ENCODE measurements at places on chromosomes 1 and 21.

GRCh38 chr1:114345930-114346479 is 165.0 kb downstream of the TRIM33 start:
- DNase-seq = no peak

DNA sequence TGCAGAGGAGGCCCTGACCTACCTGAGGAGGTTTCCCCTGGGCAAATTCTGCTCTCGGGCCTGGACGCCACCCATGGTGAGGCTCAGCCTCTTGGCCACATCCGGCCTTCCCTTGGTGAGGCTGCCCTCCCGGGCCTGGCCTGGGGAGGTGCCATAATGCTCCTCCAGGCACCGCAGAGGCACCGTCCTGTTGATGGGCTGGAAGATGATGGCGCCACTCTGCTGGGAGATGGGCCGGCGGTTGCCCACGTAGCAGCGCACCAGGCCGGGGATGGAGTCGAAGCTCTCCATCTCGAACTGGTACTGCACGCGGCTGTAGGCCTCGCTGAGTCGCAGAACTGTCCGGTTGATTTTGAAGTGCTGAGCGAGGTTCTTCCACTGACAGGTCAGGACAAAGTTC is 92.7 kb downstream of the BCAR3 start:
- DNase-seq = no peak

- DNase-seq = no peak
Observed at GRCh38 chr1:63790989-63791388, 17.2 kb downstream of the ROR1 start.

GRCh38 chr1:161207173-161207572 is 5.0 kb downstream of the NDUFS2 start:
- DNase-seq = no peak

DNA sequence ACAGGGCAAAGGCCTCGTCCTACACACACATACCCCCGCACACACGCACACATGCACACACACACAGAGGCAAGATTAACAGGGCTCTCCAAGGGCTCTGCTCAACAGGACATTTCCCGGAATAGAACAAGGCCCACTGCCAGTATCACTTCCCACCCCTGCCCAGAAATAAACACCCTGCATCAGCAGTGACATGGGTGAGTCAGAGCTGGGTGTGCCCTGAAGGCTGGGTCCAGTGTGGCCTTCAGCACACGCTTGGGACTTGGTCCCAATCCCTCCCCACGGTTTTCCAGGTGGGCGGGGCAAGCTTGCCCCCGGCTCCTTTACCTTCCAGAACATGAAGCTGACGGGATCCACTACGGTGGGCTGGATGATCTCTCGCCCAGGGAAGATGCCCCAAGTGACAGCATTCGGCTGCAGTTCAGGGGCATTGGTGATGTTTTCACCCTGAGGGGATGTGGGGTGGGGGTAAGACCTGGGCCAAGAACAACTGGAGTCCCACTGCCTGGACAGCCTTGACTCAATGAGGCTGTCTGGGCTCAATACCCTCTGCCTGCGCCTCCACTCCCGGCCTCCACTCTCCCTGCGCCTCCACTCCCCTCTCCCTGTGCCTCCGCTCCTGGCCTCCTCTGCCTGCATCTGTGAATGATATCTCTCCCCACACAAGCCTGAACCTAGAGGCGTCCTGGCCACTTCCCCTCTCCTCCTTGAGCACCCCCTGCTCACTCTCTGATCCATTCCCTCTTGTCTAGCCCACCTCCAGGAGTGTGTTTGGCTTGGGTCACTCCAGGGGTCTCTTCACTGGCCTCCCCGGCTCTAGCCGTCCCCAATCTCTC is 14.7 kb downstream of the MTHFR start:
- no peak for DNase-seq

GRCh38 chr1:178189814-178190213 is 95.9 kb downstream of the RASAL2 start:
- no peak for DNase-seq

GRCh38 chr21:8998946-8999681 is 1522.3 kb upstream of the TPTE start:
- no peak for DNase-seq

- peak; percentile 14 for DNase-seq
Observed at GRCh38 chr1:63122079-63122478, 200.3 kb upstream of the FOXD3 start.

DNA sequence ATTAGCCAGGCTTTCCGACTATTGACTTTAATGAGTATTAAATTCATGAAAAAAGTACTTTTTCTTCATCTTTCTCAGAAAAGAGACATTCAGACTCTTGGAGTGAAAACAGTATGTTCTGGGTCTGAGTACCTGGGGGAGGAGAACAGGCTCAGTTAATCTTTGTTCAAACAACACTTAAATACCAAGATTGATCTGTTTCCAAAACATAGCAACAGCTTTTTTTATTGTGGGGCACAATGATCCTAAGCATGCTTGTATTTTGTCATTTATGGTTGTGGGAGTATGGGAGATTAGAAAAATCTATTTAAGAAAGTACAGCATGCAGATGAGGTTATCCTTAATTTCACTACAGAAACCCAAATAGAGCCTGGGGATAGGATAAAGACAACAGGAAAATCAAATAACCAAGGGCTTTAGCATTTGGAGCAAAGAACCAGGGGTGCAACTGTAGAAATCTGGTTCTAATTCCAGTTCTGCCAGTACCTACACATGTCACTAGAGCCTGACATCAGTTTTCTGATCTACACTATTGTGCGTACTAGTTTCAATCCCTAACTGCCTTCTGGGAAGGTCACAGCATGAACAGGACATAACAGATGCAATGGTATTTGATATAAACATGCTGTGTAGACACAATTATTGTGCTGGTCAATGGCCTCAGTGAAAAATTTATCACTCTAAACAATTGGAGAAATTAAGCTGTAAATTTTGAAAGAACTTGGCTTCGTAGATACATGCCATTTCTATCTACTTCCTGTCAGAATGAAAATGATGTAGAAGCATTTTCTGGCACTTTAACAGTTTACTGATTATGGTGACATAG is 91.2 kb downstream of the KCNK1 start:
- DNase-seq = no peak

DNA sequence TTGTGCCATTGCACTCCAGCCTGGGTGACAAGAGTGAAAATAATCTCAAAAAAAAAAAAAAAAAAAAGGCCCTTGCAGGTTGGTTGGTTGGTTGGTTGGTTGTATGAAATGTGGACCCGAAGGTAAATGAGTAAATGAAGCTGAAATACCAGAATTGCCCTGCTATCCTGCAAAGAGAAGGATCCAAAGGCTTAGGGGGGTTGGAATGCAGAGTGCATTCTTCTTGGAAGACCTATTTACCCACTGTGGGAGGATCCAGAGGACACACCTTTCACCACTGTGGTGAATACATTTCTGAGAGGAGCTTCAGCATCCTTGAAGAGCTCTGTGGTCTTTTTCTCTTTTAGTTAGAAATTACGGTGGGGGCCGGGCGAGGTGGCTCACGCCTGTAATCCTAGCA is 28.7 kb upstream of the EIF4G3 start:
- no peak for DNase-seq

GRCh38 chr1:56831871-56832693 is 12.9 kb upstream of the FYB2 start:
- peak; percentile 6 for DNase-seq

DNA sequence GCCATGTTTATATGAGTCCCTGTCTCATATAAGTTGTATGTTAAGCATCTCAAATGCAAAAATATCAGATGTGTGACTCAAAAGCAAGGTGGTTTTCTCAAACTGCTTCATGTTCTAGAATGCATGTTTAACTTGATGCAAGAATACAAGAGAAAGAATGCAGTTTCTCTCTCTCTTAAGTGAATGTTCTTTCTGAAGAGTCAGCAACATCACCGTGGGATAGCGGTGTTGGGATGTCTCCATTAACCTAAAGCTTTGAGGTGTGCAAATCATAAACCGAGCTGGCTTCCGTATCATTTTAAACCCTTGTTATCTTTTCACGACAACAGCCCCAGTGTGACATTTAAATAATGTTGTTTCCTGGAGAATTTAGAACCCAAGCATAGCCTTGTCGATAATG is 48.4 kb upstream of the TARBP1 start:
- no peak for DNase-seq

GRCh38 chr1:221315330-221315729 is 426.6 kb downstream of the DUSP10 start:
- DNase-seq = no peak

DNA sequence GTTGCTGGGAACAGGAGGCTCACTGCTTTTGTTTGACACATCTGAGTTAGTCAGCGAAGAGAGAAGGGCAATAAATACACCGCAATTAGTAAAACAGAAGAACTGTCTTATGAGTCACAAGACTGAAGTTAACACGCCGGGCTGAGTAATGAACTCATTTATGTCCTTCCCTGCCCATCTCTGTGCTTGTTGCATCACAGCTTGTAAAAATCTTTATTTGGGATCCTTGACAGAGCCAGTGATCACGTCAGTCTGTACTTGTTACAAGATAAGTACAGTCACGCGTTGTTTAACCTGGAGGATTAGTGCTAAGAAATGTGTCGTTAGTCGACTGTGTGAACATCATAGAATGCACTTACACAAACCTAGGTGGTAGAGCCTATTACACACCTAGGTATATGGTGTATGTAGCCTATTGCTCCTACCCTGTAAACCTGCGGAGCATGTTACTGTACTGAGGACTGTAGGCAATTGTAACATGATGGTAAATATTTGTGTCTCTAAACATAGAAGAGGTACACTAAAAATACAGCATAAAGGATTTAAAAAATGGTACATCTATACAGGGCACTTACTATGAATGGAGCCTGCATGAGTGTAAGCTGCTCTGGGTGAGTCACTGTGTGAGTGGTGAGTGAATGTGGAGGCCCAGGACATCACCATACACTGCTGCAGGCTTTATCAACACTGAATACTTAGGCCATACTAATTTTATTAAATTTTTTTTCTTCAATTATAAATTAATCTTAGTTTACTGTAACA is 272.2 kb downstream of the TNR start:
- DNase-seq = no peak

DNA sequence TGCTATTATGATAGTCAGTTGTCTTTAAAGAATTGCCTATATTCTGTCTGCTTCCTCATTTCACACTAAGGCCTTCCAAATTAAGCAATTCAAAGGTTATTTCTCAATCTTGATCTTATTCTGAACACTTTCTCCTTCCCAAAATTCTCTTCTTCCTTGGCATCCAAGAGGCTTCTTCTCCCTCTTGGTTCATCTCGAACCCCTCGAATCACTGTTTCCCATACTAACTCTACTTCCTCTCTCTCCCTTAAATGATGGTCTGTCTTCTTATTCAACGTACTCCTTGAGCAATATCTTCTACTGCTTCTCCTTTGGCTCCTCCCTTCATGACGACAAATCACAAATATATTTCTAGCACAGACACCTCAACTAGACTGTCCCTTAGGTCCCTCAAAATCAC is 4.5 kb downstream of the COPA start:
- DNase-seq = no peak

- DNase-seq = peak; percentile 69
Observed at GRCh38 chr1:118788463-118788862, 199.7 kb downstream of the TBX15 start.

GRCh38 chr1:33086384-33086850 is 5.5 kb downstream of the AZIN2 start:
- DNase-seq = no peak

- DNase-seq = no peak
Observed at GRCh38 chr1:19300211-19300610, 11.6 kb upstream of the AKR7A3 start.

DNA sequence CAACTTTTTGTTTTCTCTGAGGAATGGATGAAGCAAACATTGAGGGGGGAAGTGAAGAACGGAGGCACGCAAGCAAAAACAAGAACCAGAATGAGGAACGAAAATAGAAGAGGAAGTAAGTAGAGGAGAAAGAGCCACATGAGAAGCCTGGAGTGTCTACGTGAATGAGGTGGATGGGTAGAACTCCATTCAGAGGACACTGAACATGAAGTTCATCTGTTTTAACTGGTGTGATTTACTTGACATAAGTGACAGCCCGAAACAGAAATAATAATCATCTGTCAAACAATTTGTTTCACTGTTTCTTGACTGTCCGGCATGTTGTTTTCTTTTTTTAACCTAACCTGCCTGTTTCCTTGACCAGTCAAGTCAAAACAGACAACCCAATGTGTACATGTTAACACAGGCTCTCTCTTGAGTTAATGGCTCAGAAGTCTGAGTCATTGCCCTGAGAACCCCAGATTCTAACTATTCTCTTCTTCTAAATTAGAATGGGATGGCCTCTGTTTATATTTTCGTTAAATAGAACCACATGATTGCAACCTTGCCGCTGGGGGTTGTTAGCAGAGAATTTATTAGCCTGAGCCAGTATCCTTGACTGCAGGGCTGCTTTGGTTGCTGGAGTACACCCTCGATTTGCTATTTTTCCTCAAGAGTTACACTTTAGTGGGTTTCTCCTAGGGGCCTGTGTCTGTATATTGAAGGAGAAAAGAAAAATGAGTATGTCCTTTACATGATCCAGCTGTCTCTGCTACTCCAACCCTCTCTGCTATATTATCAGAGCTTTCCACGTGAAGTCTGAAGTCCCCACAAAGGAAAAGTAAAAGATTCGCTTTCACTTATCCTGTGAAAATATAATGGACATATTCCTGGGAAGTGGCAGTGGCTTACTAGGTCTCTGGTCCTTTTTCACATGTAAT is 151.7 kb downstream of the ZC3H11B start:
- DNase-seq = no peak

- no peak for DNase-seq
Observed at GRCh38 chr1:15103211-15103610, 50.3 kb upstream of the TMEM51 start.

GRCh38 chr1:119327450-119328155 is 41.0 kb upstream of the HAO2 start:
- DNase-seq = peak; percentile 6

GRCh38 chr1:17765444-17766411 is 10.6 kb downstream of the ACTL8 start:
- DNase-seq = no peak

DNA sequence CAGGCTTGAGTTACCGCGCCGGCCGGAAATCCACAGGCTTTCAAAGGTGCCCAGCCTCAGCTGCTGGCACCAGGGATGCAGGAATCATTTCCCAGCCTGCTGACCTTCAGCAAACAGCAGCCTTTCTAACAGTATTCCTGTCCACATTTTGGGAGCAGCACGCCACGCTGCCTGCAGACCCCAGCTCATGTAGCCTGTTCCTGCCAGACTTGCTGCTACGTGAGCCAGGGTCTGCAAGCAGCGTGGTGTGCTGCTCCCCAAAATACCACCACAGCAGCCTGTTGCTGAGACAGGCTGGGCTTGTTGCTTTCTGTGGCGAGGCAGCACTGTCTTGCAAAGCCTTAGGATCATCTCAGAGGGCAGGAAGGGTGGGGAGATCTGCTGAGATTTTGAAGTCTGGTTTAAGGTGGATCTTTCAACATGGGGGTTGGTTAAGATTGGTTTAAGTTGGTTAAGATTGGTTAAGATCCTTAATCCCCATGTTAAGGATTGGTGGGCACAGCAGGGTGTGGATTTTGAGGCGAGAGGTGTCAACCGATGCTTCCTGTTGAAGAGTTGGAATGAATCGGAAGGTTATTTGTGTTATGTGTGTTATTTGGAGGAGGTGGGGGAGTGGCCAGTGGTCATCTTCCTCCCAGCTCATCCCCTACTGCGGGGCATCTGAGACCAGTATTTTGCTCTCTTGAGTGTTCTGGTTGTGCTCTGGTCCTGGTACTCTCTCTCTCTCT is 12.9 kb downstream of the FAAH start:
- no peak for DNase-seq

GRCh38 chr21:31781737-31782136 is 49.8 kb upstream of the SCAF4 start:
- no peak for DNase-seq
